BJ (cell line): ENCODE measurements at places on chromosomes 5 and 9.

DNA sequence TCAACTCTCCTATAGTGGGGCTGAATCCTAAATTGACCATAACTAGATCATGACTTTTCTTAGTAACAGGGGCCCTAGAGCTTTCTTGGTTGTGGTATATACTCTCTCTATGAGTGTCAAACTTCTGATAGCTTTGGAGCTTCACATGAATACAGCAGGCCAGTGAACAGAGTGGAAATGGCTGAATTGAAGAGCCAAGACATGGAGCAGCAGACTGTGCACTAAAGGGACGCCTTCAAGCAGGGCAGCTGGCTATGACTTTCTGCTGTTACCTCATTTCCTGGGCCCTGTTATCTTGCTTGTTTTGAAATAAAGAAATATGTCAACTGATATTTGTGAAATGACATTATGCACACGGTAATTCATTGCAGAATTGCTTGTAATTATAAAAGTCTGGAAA lies 16.4 kb downstream of the CDO1 start:
- no peak for DNase-seq

DNA sequence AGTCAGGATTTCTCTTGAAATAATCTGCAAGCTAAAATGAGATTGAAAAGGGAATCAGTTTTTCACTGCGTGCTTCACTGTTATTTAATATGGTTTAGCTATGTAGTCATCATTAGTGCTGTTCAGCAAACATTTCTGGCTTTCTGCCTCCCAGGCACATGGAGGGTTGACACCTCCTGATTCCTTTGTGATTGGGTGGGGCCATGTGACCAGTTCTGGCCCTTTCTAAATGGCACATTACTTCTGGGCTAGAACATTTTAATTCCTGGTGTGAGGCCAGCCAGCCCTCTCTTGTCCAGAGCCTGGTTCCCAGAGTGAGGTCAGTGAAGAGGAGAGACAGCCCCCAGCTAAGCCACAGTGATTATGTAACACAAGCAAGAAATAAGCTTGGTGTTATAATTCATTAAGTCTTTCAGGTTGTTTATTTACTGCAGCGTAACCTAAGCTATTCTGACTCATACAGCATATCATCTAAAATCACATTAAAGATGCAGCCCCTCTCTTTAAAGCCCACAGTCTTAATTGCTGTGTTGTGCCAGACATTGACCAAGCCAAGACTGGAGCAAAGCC lies 17.4 kb upstream of the ARSI start:
- DNase-seq = peak; percentile 89

GRCh38 chr5:103145196-103145595 lies 25.1 kb downstream of the PPIP5K2 start:
- no peak for DNase-seq

GRCh38 chr9:36501727-36502126 lies 71.0 kb upstream of the MELK start:
- DNase-seq = no peak

DNA sequence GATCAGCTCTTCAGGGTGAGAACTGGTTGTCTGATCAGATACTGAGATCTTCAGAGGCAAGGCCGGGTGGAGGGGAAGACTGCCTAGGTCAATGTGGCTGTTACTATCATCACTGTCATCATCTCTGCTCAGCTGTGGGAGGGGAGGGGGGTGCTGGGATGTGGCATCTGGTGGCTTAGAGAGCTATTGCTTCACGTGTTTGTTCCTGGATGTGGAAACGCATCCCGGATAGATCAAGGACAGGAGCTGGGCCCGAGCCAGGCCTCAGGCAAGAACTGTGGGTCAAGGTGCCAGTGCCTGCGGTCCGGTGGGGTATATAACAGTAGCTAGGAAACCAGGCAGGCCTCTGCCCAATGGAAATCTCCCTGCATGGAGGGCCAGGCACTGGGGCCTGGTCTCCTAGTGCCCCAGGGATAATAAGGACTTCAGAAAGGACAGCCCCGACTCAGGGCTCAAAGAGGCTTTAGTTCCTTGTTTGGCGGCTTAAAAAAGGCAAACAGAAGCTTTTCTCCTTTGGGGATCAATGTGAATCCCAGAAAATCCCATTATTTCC lies 30.3 kb upstream of the TIFAB start:
- DNase-seq = no peak

DNA sequence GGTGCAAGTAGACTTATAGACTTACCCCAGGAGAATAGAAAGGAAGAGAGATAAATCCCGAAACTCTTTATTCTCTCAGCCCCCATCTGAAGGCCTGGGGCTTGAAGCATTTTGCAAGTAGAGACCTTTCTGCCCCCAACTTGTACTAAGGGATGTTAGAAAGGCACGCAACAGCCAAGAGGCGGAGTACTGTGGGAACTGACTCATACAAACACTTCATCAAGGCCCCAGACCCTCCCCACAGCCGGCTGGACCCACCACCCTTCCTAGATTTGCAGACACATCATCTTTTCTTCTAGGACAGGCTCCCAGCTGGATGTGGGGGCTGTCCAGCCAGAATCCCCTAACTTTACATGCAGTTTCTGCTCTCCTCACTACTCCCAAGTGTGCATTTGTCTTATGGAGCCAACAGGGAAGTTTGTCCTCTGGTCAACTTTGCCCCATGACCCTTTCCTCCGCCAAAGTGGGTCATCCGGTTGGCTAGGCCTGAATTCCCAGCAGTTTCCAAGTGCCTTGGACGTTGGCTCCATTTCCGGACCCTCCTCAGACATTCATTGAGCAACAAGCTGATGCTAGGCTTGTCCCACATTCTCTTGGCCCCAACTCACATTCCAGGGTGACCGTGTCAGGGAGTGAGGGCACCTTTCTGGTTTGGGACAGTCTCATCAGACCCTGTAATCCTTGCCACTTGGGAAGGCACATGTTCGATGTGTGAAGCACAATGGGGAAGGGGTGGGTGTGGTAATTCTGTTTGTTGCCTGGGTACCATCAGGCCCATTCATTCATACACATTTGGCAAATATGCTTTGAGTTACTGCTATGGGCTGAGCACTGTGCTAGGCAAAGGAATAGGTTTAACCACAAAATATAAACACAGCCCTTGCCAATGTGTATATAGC lies 64.6 kb downstream of the ABLIM3 start:
- no peak for DNase-seq

- no peak for DNase-seq
Observed at GRCh38 chr9:91741522-91741921, 208.5 kb downstream of the ROR2 start.

DNA sequence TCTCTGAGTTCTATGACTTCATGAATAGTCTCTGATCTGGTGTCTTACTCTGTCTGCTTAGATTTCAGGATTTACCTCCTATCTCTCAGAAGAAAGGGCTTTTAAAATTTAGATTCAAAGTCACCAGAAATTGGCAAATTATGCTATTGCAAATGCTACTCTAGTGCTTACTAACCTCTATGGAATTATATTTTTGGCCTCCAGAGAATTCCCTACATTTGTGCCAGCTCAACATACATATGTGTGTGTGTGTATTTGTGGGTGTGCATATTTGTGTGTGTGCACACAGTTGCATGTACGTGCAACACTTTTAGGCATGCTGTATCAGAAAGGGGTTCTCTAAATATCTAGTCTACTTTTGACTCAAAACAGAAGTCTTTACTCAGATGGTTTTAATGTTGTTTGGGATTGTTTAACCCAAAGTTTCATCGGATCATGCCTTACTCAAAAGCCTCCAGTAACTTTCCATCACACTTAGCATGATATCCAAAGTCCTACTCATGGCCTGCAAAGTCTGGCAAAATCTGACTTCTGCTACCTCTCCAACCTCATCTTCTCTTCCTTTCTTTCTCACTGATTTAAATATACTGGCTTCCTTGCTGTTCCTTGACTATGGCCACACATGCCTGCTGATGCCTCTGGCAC lies 147.6 kb upstream of the NR3C1 start:
- DNase-seq = no peak

GRCh38 chr9:26331223-26331622 lies 561.4 kb downstream of the CAAP1 start:
- DNase-seq = no peak

DNA sequence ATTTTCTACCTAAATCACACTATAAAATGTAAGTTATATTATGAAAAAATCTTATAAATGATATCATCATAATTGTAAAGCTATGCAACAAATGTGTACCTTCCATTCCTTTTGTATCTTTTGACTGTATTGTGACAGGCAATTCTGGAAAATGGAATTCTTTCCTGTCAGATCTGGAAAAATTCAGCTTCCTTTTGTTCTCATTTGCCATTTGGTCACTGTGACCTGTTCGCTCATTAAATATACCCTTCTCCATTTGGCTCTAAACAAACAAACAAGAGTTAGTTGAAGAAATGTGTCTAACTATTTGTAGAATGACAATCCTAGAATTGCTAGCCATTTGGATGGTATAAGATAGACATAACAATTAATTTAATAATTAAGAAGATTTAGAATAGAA lies 62.7 kb downstream of the CDKL3 start:
- no peak for DNase-seq

DNA sequence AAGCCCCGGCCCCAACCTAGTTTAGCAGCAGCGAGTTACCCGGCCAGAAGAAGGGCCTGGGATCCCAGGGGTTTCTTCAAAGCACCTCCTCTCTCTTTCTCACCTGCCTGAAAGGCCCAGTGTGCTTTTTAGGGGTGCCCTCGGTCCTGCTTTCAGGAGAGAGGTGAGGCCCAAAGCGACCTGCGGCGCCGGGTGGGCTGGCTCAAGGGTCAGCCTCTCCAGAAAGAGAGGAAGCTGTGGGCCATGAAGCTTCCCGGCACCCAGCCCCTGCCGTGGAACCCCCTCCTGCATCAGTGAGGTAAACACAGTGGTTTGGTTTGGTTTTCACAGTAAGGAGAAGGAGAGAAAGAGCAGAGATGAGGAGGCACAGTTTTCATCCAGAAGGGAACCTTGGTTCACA lies 4.3 kb downstream of the FOXB2 start:
- DNase-seq = no peak

DNA sequence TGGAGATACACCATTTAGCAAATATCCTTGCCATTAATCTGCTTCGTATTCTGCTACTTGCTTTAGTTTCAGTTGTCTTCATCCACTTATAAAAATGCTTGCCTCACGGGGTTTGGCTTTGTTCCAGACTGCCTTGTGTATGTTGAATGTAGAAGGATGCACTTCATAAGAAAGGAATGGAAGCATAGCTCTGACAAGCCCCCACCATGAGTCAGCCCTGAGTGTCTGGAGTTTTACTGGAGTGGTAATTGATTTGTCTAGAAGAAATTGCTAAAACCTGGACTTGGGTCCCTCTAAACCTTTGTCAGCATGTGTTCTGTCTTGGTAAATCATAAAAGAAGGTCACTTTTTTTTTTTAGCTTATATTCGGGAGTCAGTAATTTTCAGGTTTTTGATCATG lies 4.6 kb downstream of the TEX48 start:
- DNase-seq = peak; percentile 98

- no peak for DNase-seq
Observed at GRCh38 chr5:14665101-14665822, 744 bp downstream of the OTULIN start.

DNA sequence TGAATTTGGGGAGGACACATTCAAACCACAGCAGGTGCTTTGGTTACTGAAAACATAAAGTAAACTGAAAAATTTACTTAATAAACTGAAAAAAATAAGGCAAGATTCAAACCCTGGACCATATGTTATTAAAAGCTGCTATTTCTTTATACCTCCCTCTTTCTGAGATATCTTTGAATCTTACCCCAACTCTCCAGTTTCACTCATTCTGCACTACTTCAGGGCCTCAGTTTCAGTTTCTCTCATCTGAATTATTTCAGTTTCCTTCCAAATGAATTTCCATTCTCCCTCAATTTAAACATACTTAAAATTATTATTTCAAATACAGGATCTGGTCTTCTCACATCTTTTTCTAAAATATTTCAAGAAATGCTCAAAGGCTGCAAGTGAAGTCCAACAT lies 4.9 kb upstream of the OXCT1 start:
- no peak for DNase-seq

DNA sequence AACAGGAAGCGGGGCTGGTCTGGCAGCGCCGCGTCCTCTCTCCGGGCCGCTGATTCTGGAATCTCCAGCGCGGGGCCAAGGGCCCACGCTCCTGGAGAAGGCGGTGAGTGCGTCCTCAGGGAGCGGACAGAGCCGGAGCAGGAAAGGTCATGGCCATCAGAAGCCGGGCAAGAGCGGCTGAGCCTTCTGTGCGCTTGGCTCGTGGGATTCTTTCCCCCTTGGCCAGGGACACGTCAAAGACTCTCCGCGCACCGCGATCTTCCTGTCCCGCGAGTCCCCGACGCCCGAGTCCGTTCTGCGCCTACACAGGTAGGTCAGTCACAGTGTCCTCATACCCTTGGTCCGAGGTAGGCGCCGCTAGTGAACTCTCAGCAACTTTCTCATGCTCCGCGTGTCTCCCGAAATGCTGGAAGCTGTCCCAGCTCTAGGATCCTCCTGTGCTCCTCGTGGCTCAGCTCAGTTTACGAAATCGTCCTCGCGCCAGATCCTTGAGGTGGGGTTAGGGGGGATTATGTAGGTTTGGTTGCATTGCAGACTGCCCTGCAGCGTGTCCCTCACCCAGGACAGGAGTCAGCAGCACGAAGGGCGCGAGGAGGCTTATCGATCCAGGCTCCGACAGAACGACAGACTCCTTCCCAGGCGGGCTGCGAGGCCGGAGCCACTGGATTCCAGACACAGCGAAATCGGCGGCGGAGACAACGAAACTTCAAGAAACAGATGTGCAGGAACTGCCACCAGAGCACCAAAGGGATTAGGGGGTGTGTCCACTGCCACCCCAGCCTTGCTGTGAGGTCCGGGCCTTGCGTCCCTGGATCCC lies 8.7 kb downstream of the LHX6 start:
- no peak for DNase-seq

GRCh38 chr5:23411200-23411599 lies 96.2 kb upstream of the PRDM9 start:
- no peak for DNase-seq

DNA sequence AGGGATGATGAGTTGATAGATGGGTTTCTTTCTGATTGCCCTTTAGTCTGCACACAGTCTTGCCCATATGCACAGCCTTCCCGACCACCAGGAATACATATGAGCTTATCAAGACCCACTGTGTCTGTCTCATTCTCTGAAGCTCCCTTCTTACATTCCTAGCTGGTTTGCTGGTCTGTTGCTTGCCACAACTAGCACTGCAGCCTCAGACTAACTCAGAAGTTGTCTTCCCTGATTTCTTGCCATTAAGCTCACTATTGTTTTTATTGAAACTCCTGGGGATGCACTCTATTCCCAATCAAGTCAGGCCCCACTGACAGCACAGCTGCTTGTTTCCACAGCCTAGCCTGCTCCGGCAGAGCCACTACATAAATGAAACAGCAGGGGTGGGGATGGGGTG lies 97.5 kb downstream of the SAXO1 start:
- DNase-seq = no peak

GRCh38 chr5:163914910-163915309 lies 409.5 kb downstream of the MAT2B start:
- DNase-seq = no peak
